Caki2 (cell line): ENCODE measurements at places on chromosomes 5 and 9. TPM values are rescaled to one million over a fixed set of nuclear protein-coding genes. Genes with fewer than 3 reads are reported as not detected.

THG1L gene
- total RNA-seq: 28.8 and 29.0 TPM in 2 replicates

AIF1L gene
- 15.0 and 17.7 TPM in 2 replicates for total RNA-seq

ZBED3 gene
- 0.14 TPM in 1 of 2 replicates, not detected in the other for total RNA-seq

GRIN3A gene
- total RNA-seq: not detected in 2 replicates

PTPRD gene
- total RNA-seq: 0.35 and 1.1 TPM in 2 replicates

TIMD4 gene
- 0.87 and 3.5 TPM in 2 replicates for total RNA-seq

LCN15 gene
- total RNA-seq: not detected in 2 replicates

PCDHB4 gene
- total RNA-seq: not detected in 2 replicates

BTNL3 gene
- total RNA-seq: not detected in 2 replicates

TAS2R1 gene
- not detected in 2 replicates for total RNA-seq

TGFBI gene
- 298 and 340 TPM in 2 replicates for total RNA-seq

TAL2 gene
- total RNA-seq: not detected in 2 replicates

EMB gene
- total RNA-seq: 0.12 TPM in 1 of 2 replicates, not detected in the other

NANS gene
- 60.8 and 98.6 TPM in 2 replicates for total RNA-seq

CCDC112 gene
- 5.0 and 6.4 TPM in 2 replicates for total RNA-seq

RXRA gene
- 20.6 and 27.4 TPM in 2 replicates for total RNA-seq

SLC9A3 gene
- total RNA-seq: 0.43 and 1.8 TPM in 2 replicates

SARDH gene
- total RNA-seq: 7.6 and 13.0 TPM in 2 replicates

PCDHA5 gene
- 2.5 and 2.8 TPM in 2 replicates for total RNA-seq

SPINK6 gene
- total RNA-seq: not detected in 2 replicates

MXD3 gene
- total RNA-seq: 69.8 and 72.2 TPM in 2 replicates

SPATA31A3 gene
- not detected in 2 replicates for total RNA-seq

NME5 gene
- total RNA-seq: not detected in 2 replicates

EQTN gene
- not detected in 2 replicates for total RNA-seq

FAM200C gene
- total RNA-seq: 7.6 and 8.3 TPM in 2 replicates

CDC20B gene
- not detected in 2 replicates for total RNA-seq

SNCB gene
- not detected in 2 replicates for total RNA-seq

FGF18 gene
- total RNA-seq: 3.6 and 9.5 TPM in 2 replicates

DEPDC1B gene
- 38.3 and 65.3 TPM in 2 replicates for total RNA-seq

STING1 gene
- total RNA-seq: 16.8 and 21.1 TPM in 2 replicates

TAF11L10 gene
- not detected in 2 replicates for total RNA-seq

TRIM36 gene
- total RNA-seq: 0.46 and 1.0 TPM in 2 replicates

RGMB gene
- total RNA-seq: 1.7 and 3.1 TPM in 2 replicates

NAIP gene
- total RNA-seq: 1.2 TPM in 1 of 2 replicates, not detected in the other

BARHL1 gene
- total RNA-seq: not detected in 2 replicates

GKAP1 gene
- total RNA-seq: 0.14 and 0.27 TPM in 2 replicates

SEC61B gene
- 107 and 185 TPM in 2 replicates for total RNA-seq

SLC34A3 gene
- not detected in 2 replicates for total RNA-seq

SMAD5 gene
- 15.5 and 77.3 TPM in 2 replicates for total RNA-seq

ECM2 gene
- not detected in 2 replicates for total RNA-seq

IFNA2 gene
- not detected in 2 replicates for total RNA-seq

PCDHGB6 gene
- total RNA-seq: 0.75 and 1.3 TPM in 2 replicates

CCDC152 gene
- not detected in 2 replicates for total RNA-seq

GMCL2 gene
- not detected in 2 replicates for total RNA-seq

GRAMD2B gene
- 38.3 and 50.4 TPM in 2 replicates for total RNA-seq

IL9 gene
- total RNA-seq: not detected in 2 replicates

PCDHGA7 gene
- not detected in 2 replicates for total RNA-seq

APBA1 gene
- 0.55 and 6.5 TPM in 2 replicates for total RNA-seq
